T follicular helper cell (primary cell): ENCODE measurements at places on chromosomes 7 and 10.

DNA sequence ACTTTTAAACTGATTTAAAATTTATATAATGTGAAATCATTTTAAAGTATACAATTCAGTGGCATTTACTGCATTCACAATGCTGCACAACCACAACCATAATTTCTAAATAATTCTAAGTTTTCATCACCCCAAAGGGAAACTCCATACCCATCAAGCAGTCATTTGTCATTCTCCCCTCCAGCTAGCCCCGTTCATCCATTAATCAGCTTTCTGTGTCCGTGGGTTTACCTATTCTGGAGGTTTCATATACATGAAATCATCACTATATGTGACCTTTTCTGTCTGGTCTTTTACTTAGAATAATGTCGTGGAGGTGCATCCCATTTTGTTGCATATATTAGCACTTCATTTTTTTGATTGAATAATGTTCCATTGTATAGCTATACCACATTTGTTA is 214.1 kb downstream of the ADK start:
- DNase-seq, result no peak

- DNase-seq, result no peak
These were observed 15.9 kb downstream of the FAM149B1 start for GRCh38 chr10:73183667-73184281.

DNA sequence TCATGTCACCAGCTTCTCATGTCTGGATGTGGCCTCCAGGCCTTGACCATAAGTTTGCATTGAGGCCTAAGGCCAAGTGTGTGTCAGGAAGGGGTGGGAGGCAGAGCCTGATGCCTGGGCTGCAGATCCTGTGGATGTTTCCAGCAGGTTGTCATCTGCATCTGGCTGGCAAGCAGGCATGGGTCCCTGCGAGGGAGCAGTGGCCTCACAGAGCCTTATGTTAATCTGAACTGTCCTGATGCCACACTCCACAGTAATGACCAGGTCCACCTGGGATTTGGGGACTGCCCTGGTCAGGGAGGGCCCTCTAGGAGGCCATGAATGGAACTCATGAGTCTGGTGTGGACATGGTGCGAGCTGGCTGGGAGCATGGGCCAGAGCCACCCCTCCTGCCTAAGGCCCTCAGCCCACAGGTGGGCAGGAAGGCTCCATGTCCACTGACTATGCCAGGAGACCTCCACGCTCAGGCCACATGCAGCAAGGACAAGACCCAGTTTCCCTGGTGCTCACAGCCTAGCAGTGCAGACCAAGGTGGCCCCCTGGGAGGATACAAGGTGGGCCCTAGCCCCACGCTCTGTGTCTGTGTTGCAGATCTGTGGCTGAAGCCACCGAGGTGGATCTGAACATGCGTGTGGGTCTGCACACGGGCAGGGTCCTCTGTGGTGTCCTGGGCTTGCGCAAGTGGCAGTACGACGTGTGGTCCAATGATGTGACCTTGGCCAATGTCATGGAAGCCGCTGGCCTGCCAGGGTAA is 83.1 kb downstream of the ADCY1 start:
- no peak for DNase-seq

DNA sequence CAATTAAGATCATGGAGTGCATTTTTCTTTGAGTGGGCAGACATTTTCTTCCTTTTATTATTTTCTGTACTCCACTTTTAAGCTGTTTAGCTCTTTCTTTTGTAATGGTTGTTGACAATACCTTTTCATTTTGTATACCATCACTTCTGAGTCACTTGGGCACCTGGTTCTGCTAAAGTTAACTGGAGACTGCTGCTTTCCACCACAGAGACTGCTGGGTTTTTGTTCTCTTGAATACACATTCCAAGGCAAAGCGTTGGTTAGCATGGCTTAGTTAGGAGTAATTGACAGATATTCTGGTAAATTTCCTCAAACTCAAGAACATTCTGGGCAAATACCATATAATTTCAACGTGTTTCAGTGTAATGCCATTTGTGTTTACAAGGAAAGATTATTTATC is 541.9 kb upstream of the CELF2 start:
- DNase-seq, result no peak

DNA sequence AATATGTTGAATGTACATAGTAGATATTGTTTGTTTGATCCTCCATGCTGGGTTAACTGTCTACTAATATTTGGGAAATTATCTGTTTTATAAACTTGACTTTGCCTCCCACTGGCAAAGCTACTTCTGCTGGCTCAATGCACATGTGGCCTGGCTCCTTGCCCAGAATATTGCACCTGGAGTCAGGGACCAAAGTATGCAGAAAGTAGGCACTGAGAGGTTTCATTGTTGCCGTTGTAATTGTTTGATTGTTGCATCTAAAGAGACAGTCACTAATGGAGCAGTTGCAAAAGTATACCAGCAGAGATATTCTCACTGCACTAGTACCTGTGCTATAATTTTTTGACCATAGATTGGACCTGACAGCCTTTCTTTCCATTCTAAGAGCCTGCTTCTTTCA is 137.8 kb upstream of the CNTNAP2 start:
- no peak for DNase-seq

GRCh38 chr7:91942312-91942711 is 1.6 kb downstream of the AKAP9 start:
- DNase-seq, result no peak

DNA sequence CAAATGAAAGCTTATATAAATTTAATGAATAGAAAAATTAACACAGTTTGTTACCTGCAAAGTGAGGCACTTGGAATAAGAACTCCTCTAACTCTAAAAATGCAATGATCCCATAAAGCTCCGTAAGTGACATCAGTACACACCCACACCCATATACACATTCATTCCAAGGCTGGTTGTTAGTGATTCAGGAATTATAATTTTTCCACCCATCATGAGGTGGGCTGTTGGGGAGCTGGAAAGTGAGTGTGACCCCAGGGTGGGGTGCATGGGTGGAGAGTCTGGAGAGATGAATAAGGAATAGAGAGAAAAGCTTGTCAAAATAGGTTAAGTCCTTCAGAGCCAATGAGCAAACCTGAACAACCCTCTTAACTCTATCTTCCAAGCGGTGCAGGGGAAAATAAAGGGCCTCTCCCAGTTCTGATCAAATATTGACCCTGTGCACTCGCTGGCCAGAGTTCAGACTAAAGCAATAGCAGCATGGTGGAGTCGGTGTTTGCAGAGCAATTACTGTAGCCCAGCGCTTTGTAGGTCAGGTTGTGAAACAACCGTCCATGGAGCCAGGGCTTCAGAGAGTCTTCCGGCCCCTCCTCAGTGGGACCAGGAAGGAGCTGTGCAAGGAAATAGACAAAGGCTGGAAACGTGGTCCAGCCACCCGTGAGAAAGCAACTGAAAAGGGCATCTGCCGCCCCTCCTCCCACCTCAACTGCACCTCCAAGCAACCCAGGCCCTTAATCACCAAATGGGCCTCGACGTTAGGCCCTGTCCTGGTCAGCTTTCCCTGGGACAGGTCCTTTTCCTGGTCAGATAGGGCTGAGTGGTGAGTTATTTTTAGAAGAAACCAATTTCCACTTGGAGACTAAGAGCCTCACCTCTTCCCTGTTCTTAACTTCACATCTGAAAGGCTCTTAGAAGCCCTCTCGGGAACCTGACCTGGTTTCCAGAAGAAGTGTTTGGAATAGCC is 61.2 kb downstream of the SH3PXD2A start:
- DNase-seq, result no peak

DNA sequence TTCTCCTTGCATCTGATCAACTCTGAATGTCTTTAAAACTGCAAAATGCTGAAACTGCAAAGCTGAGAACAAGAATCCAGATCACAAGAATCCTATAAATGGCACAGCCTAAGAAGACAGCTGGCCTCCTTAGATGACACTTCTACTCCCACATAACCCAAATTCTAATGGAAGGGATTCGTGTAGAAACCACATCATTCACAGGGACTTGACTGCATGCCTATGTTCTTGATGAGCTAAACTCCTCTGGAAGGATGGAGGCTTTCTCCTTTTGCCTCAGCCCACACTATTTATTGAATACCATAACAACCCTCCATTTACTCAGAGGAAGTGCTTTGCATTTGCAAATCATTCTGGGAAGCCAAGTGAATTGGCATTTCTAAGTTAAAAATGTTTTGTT is 252.5 kb upstream of the VWC2 start:
- DNase-seq, result no peak

DNA sequence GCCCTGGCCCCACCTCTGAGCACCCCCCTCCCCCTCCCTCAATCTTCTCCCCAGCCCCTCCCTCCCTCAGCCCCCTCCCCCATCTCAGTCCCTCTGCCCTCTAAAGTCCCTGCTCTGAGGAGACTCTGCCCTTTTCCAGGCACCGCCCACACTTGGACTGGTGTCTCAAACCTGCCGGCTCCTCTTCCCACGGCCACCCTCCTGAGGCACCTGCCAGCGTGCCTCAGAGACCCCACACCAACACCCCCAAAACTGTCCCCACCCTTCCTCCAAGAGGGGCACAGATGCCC is 34.6 kb upstream of the HSPB1 start:
- no peak for DNase-seq

GRCh38 chr7:20412032-20412431 is 81.3 kb downstream of the ITGB8 start:
- DNase-seq, result no peak

- no peak for DNase-seq
These were observed 268.0 kb downstream of the DNAJB6 start for GRCh38 chr7:157604661-157605381.

DNA sequence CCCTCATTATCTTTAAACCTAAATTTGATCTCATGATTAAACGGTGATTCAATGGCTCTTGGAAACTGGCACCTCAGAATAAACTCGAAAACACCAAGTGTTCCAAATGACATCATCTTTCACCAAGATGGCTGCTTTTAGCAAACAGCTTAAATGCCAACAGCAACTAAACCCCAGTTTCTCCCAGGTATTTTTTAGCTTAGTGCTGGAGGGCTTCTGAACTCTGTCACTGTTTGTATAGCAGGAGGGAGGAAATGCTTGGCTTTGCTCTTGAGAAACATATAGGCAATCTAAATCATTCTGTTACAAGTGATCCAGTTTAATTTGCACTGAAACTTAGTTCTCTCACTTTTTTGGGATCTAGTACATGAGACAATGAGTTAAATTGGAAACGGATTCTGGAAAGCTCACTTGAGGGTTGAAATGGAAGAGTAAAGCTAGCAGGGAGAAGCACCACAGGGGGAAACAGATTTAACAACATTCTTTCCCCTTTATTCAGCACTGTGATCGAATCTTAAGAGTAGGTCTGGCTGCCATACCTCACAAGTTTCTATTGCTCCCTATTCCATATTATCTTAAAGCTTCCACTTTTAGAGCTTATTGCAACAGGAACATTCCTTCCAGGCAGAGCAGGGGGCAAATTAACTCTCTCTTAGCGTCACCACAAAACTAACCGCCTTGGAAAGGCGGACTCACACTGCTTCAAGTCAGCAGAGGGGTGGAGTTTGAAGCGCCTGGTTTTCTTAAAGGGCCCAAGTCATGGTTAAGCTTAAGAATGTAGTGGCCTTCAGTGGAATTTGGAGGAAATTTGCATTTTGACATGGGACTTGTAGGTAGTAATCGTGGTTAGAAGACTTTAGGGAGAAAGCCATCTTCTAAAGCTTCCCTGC is 1.8 kb upstream of the CCDC6 start:
- DNase-seq, result no peak

- no peak for DNase-seq
These were observed 525.3 kb upstream of the CELF2 start for GRCh38 chr10:10492420-10492819.

DNA sequence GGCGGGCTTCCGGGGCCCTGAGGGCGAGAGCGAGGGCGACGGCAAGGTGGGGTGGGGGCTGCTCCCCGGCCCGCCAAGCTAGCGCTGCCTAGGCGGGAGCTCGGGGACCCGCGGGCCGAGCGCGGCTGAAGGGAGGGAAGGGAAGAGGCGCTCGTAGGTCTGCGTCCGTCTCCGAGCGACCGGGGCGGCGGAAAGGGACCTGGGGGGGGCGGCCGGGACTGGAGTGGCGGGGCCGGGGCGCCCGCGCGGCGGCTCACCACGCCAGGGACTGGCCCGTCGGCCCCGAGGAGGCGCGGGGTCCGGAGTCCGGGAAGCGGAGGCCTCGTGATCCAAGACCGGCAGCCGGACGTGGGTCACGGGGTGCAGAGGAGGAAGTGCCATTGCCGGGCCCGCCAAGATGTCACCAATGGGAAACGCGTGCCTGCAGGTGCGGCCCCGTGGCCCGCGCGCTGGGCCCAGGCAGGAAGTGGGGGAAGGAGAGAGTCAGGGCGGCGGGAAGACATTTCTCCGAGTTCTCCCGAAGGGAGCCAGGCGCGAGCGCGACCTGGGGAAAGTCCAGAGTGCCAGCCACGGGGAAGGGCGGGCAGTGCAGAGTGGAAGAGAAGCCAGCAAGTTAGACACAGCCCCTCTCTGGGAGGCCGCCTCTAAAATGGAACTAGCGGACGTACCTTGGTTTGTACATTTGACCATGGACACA is 11.9 kb downstream of the HNRNPF start:
- peak; percentile 57 for DNase-seq

GRCh38 chr10:34635111-34635510 is 180.0 kb downstream of the PARD3 start:
- no peak for DNase-seq

DNA sequence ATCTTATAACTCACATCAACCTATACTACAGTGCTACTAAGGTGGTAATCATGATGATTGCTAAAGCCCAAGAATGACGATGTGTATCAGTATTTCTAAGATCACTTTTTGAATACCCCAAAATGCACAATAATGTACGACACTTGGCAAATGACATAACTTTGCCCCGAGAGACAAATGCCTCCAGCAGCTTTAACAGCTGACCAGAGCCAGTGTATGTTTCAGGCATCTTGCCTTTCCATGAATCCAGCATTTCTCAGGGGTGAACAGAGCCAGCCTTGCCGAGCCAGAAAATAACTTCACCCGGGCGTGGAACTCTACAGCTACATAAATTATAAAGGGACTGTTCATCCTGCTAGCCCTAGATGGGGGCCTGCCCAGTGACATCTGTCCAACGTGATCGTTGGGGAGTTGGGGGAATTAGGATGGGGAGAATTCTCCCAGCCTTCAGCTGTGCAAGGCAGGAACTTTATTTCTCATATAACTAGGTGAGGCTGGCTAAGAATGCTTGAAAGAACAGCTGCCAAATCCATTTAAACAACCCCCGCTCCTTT is 1.8 kb downstream of the IGFBP3 start:
- DNase-seq, result no peak

GRCh38 chr10:25646371-25646770 is 287.7 kb upstream of the MYO3A start:
- no peak for DNase-seq

DNA sequence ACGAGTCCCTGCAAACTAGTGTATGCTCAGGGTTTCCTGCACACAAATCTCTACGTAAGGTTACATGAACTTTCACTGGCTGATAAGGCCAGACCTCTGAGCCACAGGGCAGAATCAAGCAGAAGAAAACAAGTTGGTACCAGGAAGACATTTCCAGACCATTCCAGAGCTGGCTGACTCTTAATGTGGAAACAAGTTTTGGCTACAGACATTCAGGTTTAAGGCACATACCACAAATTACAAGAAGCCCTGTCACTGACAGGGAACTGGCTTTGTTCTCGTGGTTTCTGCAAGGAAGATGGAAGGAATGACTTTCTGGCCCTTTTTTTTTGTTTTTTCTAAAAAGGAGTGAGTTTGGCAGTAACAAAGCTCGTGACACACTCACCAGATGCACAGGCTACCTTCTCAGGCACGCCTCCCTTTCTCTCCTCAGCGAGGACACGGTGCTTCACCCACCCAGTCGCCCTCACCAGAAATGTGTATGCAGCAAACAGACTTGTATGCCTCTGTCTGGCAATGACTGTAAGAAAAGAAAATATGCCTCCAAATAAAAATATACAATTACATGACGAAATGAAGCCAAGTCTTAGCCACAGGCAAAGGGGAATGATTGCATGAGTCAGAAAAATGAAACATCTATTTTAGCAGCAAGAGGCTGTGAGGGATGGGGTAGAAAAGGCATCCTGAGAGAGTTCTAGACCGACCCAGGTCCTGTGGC is 22.6 kb downstream of the PLAC9 start:
- DNase-seq, result no peak
